NCI-H1092 treated with DMSO at 0.1 percent for 48 hours (cell line): ENCODE measurements at places on chromosomes 6 and 20.

GRCh38 chr20:44780226-44780625 lies 30.1 kb downstream of the RIMS4 start:
- DNase-seq = no peak

DNA sequence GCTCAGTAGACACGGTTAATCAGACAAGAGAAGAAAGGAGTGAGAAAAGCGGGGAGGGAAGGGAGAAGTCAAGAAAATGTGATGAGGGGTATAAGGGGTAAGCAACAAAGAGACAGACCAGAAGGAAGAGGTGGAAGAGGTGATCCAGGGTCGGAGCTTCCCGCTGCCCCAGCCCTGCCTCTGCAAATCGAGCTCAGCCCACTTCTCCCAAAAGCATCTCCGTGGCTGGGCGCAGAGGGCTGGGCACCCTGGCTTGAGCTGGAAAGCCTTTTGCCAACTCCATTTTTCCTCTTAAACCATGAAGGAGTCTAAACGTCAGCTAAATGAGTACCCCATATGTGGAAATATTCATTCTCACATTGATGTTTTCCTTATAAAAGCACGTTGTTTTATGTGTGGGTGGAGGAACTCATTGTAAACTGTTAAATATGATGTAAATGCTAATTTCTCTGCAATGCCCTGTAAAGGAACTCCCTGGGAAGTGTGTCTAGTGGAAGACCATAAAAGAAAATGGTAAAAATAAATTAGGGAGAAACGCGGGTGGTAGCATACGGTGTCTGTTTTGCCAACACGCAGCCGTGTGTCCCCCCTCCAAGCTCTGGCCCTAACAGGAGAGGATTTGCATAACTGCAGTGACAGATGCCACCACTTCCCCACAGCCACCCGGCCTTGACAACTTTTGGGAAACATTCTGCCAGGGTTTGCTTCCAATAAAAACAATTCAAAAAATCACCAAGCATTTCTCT lies 55.2 kb upstream of the MAFB start:
- no peak for DNase-seq

- no peak for DNase-seq
Observed at GRCh38 chr6:20805021-20805420, 270.8 kb downstream of the CDKAL1 start.

DNA sequence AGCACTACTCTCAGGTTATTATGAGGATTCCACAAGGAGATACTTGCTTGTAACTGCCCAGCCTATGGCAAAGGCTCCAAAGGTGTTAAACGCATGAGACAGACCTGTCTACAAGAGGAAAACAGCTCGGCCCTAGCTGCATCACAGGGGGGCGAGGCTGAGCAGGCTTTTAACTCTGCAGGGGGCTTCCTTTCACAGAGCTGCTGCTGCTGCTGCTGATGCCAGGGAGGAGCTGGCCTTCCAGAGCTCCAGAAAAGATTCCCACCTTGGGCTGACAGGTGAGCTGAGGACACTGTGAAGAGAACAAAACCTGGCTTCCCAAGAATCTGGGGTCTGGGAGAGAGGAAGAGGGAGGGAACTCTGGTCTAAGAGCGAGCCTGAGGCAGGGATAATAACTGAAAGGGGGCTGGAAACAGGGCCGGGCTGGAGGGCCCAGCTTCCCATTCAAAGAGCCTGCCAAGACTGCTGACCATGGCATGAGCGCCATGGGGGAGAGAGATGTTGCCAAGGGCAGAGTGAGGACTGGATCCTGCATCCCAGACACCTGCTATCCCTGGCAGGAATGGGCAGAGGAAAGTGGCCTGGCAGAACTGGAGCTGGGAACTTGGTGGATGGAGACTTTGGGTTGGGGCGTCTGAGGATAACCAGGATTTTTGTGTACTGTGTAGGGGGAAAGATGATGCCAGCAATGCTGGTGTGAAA lies 211.1 kb upstream of the LRFN2 start:
- no peak for DNase-seq

- no peak for DNase-seq
Observed at GRCh38 chr6:35980991-35981645, 43.3 kb downstream of the SLC26A8 start.

- DNase-seq = no peak
Observed at GRCh38 chr6:37689381-37689780, 8.3 kb downstream of the MDGA1 start.

GRCh38 chr6:56652994-56653393 lies 10.3 kb upstream of the DST start:
- no peak for DNase-seq

DNA sequence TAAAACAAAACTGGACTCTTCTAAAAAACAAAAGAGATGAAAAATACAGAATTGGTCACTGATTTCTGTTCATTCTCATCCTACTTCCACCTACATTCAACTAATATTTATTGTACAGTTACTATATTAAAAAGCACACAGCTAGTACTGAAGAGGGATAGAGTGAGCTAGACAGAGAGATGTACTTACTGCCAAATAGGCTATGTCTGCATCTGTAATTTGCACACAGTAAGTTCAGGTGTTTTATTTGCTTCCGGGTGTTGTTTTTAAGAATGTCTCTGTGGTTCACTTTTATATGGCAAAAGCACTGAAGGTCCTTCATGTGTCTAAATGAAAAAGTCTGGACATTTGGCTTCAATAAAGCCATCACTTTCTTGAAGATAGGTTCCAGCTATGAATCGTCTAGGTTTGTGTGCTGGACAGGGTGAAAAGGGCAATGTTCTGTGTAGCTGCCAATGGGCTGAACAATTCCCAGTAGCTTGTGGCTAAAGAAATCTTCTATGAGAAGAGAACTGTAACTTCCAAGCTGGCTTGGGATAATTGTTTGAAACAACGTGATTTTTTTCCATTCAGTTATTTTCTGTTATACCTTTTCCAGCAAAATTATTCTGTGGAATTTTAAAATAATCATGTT lies 47.3 kb downstream of the EPB41L2 start:
- DNase-seq = no peak

DNA sequence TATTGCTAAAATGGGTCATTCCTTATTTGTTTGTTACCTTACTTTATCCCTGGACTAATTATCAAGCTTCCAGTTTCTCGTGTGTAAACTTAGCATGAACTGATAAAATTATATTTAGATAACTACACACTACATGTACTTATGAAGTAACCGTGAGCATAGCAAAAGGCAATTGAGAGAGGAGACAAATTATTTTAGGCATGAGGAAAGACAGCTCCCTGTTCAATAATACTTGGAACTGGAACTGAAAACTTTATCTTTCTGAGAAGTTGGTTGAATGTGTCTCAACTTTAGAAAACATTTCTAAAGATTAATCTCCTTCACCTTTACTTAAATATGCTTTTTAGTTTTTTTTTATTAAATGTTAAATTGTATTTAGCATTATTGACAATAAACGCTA lies 11.4 kb downstream of the CRISP3 start:
- DNase-seq = no peak

DNA sequence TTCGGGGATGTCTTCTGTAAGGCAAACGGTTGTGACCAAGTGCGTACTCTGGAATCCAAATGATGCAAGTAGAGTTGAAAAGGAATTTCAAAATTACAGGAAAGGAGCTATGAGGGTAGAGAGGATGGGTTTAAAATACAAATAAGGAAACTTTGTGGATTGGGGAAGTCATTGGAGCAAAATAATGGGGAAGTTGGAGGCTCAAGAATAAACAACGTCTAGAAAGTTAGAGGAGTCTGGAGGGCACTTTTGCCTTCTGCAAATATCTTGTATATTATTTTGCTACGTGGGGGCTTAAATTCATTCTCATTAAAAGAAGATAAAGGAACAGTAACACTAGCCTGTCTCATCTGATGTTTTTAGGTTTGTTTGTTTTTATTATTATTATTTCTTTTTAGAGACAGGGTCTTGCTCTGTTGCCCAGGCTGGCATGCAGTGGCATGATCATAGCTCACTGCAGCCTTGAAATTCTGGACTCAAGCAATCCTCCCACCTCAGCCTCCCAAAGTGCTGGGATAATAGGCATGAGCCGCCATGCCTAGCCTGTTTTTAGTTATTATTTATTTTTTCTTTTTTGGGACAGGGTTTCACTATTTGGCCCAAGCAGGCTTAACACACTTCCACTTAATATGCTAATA lies 55.0 kb upstream of the TNFAIP3 start:
- no peak for DNase-seq

GRCh38 chr6:163148451-163149278 lies 265.9 kb upstream of the QKI start:
- DNase-seq = no peak

GRCh38 chr20:38853759-38854158 lies 48.3 kb downstream of the PPP1R16B start:
- DNase-seq = no peak

DNA sequence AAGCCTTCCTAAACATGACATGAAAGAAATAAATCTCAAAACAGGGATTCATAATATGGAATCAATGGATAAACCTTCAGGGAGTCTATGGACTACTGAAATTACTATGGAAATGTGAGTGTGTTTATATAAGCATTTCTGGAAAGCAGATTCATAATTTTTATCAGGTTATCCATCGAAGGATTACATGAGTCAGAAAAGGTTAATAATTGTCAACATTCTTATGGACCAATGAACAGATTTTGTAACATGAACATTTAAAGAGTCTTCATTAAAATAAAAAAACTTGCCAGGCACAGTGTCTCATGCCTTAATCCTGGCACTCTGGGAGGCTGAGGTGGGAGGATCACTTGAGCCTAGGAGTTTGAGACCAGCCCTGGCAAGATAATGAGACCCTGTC lies 84.8 kb downstream of the AHI1 start:
- DNase-seq = no peak

GRCh38 chr6:39342692-39343395 lies 20.3 kb upstream of the KCNK16 start:
- peak; percentile 41 for DNase-seq

- DNase-seq = no peak
Observed at GRCh38 chr6:91490671-91491301, 903.9 kb upstream of the MAP3K7 start.

GRCh38 chr6:3718407-3718806 lies 33.1 kb downstream of the PXDC1 start:
- no peak for DNase-seq

GRCh38 chr6:109034526-109034925 lies 60.1 kb downstream of the SESN1 start:
- DNase-seq = no peak

DNA sequence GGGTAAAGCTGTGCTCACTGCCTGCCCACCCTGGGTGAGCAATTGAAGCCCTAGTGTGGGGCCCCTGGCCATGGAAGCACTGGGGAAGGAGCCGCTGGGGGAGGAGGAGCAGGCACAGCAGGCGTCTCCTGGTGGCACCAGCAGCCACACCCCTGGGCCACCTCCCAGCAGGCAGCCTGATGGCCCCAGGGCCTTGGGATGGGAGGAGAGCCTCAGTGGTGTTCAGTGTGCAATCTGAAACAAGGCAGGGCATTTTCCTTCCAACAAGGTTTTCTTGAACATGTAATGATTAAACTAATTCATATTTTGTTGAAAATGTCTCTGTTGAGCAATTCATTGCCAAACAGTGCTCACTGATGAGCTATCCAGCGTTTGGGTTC lies 151.0 kb downstream of the ZDHHC14 start:
- DNase-seq = no peak

DNA sequence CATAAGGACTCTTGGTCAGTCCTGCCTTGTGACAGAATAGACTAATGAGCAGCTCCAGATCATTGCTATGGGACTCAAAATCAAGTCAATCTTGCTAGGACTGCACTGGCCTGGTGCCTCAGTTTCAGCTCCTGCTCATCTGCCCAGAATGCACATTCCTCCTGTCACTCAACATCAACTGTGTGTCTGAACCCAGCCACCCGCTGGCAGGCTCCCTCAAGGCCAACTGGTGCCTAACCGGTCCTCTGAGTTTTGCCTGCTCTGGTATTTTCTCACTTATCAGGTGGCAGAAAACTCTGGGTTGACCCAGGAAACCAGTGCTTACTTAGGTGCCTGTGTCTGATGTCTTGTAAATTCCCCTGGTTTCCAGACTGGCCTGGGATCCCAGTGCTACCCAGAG lies 297.7 kb downstream of the DHX35 start:
- DNase-seq = no peak

DNA sequence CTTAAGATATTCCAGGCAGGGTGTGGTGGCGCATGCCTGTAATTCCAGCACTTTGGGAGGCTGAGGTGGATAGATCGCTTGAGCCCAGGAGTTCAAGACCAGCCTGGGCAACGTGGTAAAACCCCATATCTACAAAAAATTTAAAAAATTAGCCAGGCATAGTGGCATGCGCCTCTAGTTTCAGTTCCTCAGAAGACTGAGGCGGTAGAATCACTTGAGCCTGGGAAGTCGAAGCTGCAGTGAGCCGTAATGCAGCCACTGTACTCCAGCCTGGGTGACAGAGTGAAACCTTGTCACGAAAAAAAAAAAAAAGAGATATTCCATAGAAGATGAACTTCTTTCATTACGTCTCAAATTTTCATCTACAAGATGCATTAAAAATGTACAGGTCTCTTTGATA lies 46.7 kb upstream of the ISM1 start:
- DNase-seq = no peak

DNA sequence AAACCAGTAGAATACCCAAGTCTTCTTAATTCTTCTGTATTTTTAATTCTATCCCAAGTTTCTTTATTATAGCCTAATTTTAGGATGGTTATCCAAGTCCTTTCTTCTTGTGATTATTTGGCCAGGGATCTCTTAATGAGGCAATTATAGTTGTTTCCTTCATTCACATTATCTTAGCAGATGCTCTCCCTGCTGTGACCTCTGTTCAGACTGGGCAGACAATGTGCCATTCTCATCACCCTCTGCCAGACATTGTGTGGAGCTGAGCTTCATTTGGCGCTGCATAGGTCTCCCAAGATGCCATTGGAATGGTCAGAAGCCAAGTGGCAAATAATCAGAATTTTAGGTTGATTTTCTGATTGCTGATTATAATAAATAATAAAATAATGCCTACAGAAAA lies 79.4 kb downstream of the LIN28B start:
- no peak for DNase-seq

- DNase-seq = no peak
Observed at GRCh38 chr6:32148289-32149091, 3.2 kb downstream of the PRRT1 start.

DNA sequence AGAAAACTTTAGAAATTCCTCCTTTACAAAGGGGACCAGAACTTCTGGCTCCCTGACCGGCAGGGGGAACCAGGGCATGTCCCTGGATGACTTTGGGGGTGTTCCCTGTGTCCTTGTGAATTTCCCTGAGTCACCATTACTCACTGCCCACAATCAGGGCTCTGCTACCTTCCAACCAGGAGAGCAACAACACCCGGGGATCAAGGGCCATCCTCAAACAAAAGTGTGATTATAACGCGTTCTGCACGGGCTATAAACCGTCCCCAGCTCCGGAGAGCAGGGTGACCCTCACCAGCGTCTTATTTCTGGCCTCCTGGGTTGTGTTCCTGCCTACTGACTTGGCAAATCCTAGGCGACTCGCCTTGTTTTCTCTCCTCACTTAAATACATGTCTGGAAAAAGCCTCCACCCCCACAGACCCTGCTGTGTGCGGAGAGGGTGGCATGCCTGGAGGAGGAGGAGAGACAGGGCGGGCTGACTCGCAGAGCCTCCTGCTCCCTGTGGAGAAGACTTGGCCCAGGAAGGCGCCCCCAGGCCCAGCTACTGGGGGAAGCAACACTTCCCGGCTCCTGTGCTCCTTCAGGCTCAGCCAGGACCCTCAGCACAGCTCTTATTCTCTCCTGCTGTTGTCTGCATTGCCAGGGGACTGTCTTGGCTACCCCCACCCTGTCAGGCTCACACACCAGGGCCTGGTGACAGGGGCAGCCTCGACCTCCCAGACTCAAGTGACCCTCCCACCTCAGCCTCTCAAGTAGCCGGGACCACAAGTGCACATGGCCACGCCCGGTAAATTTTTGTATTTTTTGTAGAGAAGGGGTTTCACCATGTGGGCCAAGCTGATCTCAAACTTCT lies 54.1 kb downstream of the FGD2 start:
- DNase-seq = peak; percentile 42

GRCh38 chr6:41489120-41489851 lies 56.9 kb upstream of the FOXP4 start:
- DNase-seq = peak; percentile 62
